ENCODE measurements at places on chromosomes 13 and 19.

DNA sequence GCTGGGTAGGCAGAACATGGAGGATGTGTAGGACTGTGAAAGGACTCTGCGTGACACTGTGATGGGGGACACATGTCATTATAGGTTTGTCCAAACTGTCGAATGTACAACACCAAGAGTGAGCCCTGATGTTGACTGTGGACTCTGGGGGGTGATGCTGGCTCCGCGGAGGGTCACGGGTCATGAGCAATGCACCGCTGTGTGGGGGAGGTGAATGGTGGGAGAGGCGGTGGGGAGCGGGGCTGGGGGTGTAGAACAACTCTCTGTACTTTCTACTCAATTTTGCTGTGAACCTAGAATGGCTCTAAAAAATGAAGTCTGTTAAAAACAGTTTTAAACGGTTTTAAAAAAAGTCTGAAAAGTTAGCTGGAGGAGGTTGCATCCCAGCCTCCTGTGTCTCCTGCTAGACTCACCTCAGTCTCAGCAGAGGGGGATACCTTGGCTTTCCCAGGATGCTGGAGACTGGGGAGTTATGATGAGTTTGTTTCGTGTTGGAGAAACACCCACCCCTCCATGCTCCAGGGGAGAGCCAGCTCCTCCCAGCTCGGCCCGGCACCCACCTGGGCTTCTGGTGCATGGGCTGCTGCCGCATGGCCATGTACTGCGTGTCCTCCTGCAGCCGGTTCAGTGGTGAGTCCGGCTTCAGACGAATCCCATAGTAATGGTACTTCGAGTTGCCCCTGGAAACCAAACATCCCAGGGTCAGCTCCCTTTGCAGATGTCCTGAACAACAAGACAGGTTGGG is 34.7 kb upstream of the RANBP3 start:
- DNase-seq = no peak

- no peak for DNase-seq
Measured at GRCh38 chr19:39867133-39867532, 21.0 kb upstream of the FBL start.

- DNase-seq = peak; percentile 88
Measured at GRCh38 chr13:99908140-99908803, 63.3 kb downstream of the ZIC5 start.

GRCh38 chr13:113800576-113800926 is 41.5 kb downstream of the TMEM255B start:
- DNase-seq = no peak

GRCh38 chr13:32017474-32017873 is 14.1 kb upstream of the FRY start:
- no peak for DNase-seq

DNA sequence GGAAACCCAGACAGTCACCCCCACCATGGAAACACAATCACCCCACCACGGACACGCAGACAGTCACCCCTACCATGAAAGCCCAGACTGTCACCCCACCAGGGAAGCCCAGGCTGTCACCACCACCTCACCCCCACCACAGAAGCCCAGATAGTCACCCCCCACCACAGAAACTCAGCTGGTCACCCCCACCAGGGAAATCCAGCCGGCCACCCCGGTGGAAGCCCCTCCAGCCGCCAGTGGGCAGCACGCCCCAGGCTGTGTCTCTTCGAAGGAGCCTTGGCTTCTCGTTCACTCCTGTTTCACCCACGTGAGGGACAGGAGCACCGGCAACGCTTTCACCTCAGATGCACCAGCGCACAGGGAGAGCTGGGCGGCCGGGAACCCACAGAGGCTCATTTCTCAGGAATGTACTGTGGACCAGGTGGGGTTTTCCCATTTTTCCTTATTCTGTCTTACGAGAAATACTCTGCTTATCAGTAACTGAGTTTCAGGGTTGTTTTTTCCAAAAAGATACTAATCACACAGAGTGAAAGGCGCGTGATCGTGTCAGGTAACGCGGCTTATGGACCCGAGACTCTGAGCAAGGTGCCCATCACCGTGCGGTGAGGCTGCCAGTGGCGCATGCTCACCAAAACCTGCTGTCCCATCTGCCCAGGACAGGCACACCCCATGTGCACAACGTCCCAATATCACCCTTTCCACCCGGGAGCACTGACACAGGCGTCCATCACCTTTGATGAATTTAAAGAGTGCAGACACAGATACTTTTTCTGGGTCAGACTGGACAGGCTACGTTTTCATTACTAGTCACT is 28.0 kb downstream of the CARS2 start:
- DNase-seq = no peak

DNA sequence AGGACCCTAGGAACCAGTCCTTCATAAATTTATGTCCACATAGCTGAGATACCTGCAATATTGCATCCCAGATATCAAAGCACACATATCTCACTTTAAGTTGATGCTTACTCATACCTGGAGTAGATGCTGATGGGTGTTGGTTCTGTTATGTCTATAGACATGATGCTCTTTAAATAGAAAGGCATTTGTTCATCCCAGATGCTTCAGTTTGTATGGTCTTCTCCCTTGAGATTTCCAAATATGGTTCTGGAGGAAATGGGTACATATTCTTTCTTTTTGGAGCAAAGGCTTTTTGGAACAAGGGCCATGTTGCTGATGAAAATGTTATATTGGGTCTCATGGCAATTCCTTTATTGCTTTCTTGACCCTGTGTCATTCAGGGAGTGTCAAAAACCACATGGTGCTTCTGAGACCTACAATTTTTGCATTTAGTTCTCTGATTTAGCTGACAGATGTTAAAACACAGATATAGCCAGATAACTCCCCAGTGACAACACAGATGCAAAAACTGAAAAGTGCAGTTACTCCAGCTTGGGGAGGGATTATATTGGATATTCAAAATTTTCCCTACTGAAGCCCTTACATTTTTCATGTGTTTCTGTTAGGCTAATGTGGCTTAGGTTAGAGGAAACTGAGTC is 211.4 kb downstream of the KCNRG start:
- DNase-seq = no peak

GRCh38 chr13:101942038-101942437 is 459.8 kb downstream of the FGF14 start:
- DNase-seq = peak; percentile 66

DNA sequence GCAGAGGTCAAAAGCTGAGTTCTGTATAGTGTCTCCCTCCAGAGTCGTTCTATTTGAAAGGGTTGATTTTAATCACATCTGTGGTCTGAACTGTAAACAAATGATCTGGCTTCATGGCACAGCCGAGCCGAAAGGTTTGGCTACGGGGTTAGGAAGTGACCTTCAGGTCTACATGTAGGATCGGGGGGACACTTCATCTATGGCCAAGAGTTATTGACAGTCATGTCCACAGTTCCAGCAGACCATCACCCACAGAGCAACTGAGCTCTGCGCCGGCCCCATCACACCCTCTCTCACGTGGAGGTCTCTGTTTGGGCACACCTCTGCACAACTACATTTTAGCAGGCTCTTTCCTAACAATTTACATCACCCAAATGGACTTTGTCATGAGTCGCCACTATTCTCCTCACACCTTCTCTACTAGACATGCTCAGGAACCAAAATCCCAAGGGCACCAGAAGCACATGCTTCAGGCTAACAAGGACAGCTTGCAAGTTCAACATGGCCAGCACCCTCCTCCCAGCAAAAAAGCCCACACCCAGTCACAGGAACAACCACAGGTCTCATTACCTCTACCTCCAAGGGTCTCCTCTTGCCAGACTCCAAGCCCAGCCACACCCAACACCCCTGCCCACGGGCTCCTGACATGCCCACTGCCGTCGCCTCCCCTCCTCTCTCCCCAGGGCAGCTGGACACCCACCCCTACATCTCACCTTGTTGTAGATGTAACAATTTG is 36.1 kb upstream of the EPHX3 start:
- DNase-seq = no peak

GRCh38 chr13:40254394-40254793 is 412.0 kb downstream of the FOXO1 start:
- DNase-seq = no peak

GRCh38 chr13:114078461-114079451 is 53.7 kb downstream of the RASA3 start:
- no peak for DNase-seq

- no peak for DNase-seq
Measured at GRCh38 chr19:35929876-35930275, 6.3 kb upstream of the LRFN3 start.

- DNase-seq = no peak
Measured at GRCh38 chr19:37669450-37669914, 14.2 kb upstream of the ZFP30 start.

- DNase-seq = no peak
Measured at GRCh38 chr19:50994129-50994528, 7.3 kb downstream of the KLK8 start.

DNA sequence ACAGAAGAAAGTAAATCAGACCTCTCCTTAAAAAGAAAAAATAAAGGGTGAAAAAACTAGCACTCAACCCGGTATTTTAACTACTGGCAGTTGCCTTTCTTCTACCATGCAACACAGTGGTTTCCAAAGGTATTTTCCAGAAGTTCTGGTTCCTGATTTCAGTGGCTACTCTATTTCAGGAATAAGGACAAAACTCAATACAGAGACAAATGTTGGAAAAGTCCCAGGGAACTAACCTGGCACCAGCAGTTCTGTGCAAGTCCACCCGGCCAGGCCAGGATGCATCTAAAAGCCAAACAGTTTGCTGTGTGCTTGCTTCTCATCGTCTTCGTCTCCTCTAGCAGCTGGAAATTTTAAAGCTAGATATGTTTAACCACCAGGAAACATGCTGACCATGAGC is 52.5 kb downstream of the FOXO1 start:
- no peak for DNase-seq

GRCh38 chr13:99553033-99553432 is 51.8 kb downstream of the TM9SF2 start:
- DNase-seq = no peak
